Activated CD8-positive, alpha-beta memory T cell treated with anti-CD3 and anti-CD28 coated beads for 1 hour (primary cell): ENCODE measurements at places on chromosomes 12 and 14.

DNA sequence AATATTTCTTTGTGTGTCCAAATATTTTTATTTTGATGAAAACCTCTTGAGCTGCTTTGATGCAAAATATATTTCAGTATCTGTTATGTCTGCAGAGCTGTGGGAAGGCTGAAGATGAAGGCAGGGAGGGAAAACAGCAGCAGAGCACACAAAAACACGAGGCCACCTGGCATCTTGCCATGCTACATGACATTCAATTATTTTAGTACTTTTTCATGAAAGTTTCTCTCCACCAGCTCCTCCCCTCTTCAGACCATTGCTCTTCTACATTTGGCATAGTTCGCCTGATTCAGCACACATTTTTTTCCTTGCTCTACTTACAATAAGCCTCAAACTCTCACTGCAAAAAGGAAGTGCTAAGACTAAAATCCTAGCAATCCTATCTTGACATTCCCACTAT, 4.6 kb upstream of the ALX1 start:
- DNase-seq, result no peak

DNA sequence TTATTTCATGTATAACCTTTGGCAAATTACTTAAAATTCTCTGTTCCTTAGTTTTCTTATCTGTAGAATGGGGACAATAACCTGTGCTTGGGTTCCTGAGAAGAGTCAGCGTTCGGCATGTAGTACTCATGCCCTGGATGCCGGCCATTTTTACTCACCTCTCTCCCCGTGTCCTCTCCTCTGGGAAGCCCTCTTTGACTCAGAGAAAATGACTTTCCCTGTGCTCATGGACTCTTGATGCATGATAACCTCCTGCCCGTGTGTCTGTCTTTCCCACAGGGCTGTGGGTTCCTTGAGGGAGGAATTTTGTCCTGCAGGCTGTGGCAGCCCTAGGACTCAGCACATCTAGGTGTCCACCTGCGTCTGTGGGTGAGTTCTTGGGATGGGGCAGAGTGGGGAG, 5.8 kb upstream of the C1RL start:
- DNase-seq, result no peak

GRCh38 chr14:90758959-90759358, 57.3 kb downstream of the TTC7B start:
- DNase-seq, result no peak

GRCh38 chr14:32259368-32260013, 56.4 kb upstream of the RNU6-8 start:
- no peak for DNase-seq

GRCh38 chr14:68781161-68782021, 11.5 kb downstream of the ZFP36L1 start:
- no peak for DNase-seq

DNA sequence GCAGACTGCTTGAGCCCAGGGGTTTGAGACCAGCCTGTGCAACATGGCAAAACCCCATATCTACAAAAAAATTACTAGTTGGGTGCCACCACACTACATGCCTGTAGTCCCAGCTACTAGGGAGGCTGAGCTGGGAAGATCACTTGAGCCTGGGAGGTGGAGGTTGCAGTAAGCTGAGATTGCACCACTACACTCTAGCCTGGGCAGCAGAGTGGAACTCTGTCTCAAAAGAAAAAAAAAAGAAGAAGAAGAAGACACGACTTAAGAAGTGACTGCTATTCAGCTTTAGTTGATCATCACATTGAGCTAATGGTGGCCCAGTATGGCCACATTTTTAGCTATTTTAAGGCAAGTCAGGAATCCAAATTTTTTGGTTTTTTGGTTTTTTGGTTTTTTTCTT, 8.9 kb upstream of the METTL17 start:
- no peak for DNase-seq

DNA sequence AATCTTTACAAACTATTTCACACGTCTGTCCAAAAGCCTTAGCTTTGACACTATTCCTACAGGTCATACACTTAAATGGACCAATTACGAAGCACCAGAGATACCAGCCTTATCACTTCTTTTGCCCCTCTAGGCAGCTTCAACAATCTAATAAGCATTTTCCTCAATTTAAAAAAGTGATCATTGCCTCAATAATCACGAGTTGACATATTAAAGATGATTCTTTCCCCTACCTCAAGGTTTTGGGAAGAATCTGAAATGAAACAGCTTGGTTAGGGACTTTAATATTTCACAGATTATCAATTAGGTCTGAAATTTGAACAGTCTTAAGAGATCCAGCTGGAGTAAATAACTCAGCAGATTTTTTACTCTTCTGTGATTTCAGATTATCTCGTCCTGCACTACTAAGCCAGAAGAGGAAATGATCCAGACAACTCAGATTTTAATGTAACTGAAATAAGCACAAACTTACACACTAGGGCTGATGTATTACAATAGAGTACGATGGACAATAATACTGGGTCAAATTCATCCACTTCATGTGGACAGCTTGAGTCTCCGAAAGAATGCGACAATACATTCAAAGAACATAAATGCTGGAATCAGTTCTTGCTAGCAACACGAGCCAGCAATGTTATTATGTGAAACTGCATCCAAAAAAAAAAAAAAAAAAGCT, 15.9 kb downstream of the UBE2N start:
- no peak for DNase-seq

DNA sequence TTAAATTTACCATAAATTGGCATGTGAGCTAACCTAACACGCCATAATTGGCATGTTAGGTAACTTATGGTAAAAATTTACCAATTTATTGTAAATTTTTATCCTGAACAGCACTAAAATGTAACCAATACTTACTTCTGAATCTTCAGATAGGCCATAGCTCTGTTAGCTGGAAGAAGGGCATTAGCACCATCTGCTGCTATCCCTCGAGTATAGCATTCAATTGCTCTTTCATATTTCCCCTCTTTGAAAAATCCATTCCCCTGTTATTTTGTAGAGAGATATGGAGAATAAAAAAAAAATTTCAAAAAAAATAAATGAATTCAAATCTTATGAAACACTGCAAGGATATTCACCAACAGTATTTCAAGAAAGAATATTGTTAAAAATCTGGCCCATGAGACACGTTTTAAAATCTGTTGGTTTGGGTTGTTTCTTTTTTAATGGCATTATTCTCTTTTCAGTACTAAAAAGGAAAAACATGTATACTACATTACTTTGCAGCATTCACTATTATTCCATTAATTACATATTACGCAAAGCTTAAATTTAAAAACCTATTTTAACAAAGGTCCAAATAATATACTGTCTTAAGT, 19.1 kb downstream of the RPAP3 start:
- DNase-seq, result no peak

DNA sequence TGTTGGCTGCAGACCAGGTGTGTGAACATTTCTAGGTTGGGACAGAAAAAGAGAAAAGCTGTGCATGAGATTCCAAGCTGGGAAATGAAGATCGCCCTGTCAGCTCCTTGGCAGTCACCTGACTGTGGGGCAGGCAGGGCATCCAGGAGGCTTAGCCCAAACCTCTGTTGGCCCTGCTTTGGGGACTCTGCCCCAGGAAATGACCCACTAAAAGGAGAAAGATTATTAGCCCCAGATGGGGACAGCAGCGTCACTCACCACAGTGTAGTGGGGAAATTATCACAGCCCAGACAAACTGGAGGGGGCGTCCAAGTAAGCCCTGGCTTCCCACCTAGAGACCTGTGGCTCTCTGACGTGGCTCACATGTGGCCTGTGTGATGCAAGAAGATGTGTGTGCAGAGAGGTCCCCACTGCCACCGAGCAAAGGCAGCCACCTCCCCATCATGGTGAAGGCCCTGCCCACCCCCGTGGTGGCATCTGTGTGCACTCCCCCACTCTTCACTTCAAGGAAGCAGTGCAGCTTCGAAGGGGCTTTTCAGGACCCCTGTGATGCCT, 39.1 kb downstream of the DIO3 start:
- DNase-seq, result no peak

GRCh38 chr14:94598816-94599655, 13.2 kb upstream of the SERPINA3 start:
- DNase-seq, result no peak
